ENCODE measurements at places on chromosomes 16 and 17.
A peak's percentile ranks its signal among the peaks of the same experiment; 100 is the strongest.

GRCh38 chr17:42980766-42981397 is 517 bp downstream of the RUNDC1 start:
- peak; percentile 56 for DNase-seq

DNA sequence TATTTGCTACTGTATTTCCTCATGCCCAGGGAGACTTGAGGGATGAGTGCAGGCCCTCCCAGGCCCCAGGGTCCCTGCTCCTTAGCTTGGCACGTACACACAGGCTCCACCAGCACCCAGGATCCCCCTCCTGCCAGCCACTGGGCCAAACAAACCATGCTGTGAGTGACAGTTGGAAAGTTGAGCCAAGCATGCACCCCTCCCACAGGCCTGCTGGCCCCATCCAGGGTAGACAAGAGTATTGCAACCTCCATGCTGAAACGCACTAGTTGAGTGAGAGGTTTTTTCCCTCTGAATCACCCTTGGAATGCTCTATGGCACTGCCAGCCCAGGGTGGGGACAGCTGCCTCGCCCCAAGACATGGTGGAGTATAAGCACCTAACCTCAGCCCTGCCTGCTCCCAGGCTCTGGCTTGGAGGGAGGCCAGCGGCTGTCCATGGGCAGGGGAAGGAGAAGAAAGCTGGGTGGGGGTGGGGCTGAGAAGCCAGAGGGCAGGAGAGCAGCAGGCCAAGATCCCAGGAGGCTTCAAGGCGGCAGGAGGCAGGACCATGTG is 49.6 kb downstream of the PITPNM3 start:
- DNase-seq = no peak

DNA sequence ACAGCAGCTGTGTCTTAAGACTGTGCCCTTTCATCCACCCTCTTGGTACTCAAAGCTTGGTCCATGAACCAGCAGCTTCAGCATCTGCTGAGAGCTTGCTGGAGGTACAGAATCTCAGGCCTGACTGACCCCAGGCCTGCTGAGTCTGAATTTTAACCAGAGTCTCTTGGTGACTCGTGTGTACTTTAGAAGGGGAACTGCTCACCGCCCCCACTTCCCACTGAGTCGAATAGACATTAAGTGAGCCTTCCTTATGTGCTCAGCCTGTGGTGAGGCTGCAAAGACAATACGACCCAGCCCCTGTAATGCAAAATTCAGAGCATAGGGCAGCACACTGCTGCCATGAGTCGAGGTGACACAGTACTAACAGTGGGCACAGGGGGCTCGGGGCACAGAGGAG is 662.8 kb downstream of the WWOX start:
- DNase-seq = no peak

DNA sequence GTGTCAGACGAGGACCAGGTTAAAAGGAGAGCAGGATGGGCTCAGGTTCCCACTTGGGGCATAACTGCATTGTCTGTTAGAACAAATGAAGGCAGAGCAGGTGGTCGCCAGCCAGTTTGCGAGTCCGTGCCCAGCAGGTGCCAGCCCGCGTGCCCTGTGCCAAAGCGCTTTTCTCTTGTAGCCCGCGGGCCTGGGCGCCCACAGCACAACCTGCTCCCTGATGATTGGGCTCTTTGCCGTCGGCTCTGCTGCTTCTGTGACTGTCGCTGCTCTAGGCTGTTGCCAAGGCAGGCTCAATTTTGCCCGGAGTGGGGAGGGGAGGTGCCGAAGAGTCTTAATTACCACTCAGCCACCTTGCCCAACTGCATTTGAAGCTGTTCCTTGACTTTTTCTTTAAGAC is 21.1 kb downstream of the KNOP1 start:
- no peak for DNase-seq

- no peak for DNase-seq
These were observed 153.4 kb downstream of the AXIN2 start for GRCh38 chr17:65408050-65408449.

DNA sequence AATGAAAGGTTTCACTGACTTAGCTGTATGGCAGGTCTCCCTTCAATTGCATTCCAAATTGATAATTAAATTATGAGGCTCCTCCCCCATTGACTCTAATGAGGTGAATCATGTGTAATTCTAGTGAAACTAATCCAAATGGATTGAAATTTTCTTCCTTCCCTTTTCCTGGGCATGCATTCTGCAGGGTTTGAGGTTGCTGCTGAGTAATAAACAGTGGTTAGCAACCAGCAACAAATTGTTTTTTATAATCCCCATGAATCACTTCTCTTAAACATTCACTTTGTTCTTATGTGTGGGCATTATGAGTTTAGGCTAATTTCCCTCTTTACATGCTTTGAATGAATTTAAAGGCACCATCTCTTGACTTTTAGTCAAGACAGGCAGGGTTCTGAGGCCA is 43.4 kb downstream of the MYOCD start:
- DNase-seq = no peak

DNA sequence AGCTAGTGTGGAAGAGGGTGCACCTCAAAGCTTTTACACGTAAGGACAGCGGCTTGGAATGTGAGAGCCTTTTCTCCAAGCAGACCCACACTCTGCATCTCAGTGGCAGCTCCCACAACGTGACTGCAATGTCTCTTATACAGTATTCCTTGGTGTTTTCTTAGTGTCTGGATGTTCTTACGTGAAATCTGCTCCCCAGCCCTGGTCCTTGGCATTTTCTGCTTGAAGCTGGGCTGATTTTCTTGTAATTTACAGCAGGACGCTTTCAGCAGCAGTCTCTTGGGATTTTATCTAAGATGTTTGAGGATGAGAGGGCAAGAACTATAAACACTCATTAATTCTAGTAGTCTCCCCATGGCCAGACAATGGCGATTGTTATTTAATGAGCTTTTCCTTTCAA is 12.1 kb upstream of the POLR3E start:
- DNase-seq = no peak

GRCh38 chr16:86608301-86608747 is 30.0 kb downstream of the FOXL1 start:
- no peak for DNase-seq

- DNase-seq = no peak
These were observed 252.9 kb downstream of the KATNIP start for GRCh38 chr16:27802664-27803439.

- DNase-seq = no peak
These were observed 7.6 kb downstream of the SCPEP1 start for GRCh38 chr17:56985371-56986162.

DNA sequence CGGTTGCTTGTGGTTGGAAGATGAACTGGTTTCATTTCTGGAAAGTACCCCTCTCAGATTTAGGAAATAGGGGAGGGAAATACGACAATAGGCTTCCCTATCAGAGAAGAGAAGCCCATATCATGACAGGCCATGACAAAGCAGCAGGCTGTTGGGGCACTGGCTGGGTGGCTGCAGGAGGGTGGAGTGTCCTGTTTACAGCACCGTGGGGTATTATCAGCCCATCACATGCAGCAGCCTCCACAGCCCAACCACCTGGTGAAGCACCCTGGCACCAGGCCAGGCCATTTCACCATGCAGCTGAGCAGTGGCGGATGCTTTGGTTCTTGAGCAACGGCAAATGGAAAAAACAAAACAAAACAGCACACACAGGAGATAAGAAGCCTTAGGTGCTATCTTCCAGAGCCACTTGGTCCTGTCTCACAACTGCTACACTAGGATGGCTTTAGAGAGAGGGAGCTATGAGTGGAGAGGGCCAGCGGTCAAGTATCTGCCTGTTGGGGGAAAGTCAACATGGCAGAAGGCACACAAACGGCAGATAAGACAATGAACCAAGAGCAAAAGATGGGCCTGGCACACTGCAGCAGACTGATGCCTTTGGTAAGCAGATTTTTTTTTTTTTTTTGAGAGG is 24.2 kb downstream of the FAM117A start:
- DNase-seq = peak; percentile 73

GRCh38 chr17:32350666-32351418 is 885 bp downstream of the ZNF207 start:
- DNase-seq = no peak

GRCh38 chr17:82317394-82318168 is at the start of gene CD7:
TSS of gene CD7 (minus strand) at chr17:82317608. CDS start at chr17:82317495, 113 bp downstream.
- DNase-seq = no peak

DNA sequence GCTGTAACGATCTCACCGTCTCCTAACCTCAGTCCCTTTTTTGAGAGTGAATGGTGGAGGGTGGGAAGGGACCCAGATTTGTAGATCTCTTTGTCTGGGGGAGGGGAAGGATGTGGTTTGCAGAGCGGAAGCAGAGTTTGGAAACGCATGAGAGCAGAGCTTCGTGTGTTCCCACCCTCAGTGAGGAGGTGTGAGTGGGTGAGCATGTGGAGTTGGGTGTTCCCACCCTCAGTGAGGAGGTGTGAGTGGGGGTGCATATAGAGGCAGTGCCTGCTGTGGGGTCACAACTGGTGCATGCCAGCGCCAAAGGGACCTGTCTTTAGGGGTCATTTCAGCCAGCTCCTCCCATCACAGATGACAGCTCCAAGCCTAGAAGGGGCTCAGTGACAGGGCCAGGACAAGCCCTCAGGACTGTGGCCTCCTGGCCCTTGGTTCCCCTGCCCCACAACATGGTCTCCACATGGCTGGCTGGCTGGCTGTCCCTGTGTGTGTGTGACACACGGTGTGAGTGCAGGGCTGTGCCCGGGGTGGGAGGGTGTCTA is 1.8 kb upstream of the CISD3 start:
- no peak for DNase-seq

DNA sequence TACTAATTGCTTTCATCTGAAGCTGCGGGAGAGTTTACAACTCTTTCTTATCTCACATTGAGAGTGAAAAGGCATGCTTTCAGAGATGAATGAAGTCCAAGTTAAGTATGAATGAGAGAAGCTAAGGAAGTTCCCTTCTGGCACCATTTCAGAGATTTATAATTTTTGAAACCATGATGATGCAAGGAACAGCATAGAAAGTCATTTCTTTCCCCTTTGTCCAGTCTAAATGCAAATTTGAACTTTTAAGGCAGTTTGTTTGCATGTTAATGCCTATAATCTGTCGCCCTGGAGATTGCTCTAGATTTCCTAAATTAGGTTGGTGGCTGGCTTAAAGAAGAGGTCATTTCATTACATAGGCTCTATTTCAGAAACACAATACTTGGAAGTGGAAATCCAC is 594.8 kb upstream of the GOT2 start:
- no peak for DNase-seq

- peak; percentile 24 for DNase-seq
These were observed 11.4 kb downstream of the CHST4 start for GRCh38 chr16:71537643-71538042.

GRCh38 chr17:83110735-83111134 is 31.3 kb downstream of the METRNL start:
- DNase-seq = no peak

- DNase-seq = no peak
These were observed 70.8 kb downstream of the TOX3 start for GRCh38 chr16:52476111-52476510.

DNA sequence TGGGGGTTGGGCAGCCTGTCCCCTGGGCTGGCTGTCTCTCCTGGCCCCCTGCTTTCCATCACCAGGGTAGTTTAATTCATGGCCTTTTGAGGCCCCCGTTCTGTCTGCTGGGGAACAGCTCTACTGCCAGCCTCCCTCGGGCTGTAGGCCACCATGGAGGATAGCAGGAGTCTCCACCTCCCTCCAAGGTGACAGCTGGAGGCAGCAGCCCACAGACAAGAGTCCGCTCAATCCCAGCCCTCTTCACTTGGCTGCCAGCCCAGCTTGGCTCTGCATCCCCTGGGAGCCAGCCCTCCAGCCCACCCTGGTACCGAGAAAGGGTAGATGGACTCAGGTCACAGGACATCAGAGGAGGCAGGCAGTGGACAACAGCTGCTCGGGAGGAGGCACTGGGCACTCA is 194.6 kb upstream of the SDK2 start:
- no peak for DNase-seq

DNA sequence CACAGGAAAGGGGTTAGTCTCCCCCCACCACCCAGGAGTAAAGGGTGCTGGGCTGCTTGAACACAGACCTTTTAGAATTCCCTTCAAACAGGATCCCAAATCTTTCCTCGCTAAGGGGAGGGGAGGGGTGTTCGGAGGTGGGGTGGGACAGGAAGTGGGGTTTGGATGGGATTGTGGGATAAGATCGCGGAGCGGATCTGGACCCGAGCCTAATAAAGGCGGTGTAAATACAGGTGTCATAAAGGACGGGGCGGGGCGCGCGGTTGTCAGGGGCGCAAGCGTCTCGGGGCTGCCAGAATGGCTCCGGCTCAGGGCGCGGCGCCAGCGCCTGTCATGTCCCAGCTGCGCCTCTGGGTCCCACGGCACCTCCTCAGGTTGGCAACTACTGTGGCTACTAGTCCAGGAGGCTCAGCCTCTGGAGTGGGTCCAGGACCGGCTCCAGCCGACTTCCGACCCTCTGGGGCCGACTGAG is 59.8 kb upstream of the FBXO47 start:
- peak; percentile 26 for DNase-seq

GRCh38 chr16:57486858-57487834 is 853 bp upstream of the DOK4 start:
- DNase-seq = no peak

DNA sequence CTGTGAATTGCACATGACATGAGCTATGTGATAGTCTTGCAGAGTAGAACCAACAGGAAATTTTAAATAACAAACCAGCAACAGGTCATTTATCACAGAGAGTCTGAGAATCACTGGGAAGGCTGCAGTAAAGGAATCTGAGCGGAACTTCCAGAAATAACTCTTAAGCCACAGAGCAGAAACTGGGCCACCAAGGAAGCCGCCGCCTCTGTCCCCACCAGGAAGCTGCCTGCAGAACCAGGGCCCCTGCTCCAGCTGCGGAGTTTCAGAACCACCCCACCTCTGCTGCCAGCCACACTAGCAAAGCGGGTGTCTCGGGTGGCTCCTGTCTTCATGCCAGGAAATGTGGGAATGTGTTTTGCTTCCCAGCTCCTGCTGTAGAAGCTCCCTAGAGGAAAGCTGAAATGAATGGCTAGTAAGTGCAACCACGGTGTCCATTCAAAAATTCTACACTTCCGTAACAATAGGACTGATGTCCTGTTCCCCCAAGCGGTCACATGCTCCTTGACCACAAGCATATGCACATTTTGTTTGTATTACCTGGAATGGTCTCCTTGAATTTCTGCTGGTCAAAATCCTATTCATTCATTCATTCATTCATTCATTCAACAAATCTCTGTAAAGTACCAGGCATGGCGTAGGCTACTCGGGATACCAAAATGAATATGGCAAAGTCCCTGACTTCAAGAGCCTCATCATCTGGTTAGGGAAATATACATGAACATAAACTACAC is 7.7 kb upstream of the ITPRIPL2 start:
- no peak for DNase-seq

DNA sequence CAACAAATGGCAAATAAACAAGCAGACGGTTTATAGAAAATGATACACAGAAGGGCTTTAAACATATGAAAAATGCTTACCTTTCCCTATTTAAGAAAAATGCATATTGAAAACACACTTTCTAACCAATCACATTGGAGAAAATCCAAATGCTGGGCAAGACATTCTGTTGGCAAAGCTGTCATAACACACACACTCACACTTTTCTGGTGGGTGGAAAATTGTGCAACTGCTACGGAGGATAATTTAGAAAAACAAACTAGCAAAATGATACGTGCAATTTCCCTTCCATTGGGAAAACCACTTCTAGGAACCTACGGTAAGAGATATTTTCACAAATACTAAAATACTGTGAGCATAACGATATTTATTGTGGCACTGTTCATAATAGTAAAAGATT is 9.8 kb upstream of the MYH3 start:
- no peak for DNase-seq

GRCh38 chr17:50055055-50055425 is 870 bp upstream of the ITGA3 start:
- no peak for DNase-seq

Data from stimulated activated CD4-positive, alpha-beta T cell treated with anti-CD3 and anti-CD28 coated beads, Interleukin-4, amount 100 ng/mL, for 48 hours (primary cell).